ENCODE measurements at places on chromosomes 12 and 14.

- DNase-seq, result no peak
These were observed 235.2 kb upstream of the AMIGO2 start for GRCh38 chr12:47314996-47315395.

- DNase-seq, result no peak
These were observed 14.0 kb downstream of the LRTM2 start for GRCh38 chr12:1834186-1834925.

- peak; percentile 20 for DNase-seq
These were observed 137.7 kb downstream of the MON2 start for GRCh38 chr12:62604373-62604772.

DNA sequence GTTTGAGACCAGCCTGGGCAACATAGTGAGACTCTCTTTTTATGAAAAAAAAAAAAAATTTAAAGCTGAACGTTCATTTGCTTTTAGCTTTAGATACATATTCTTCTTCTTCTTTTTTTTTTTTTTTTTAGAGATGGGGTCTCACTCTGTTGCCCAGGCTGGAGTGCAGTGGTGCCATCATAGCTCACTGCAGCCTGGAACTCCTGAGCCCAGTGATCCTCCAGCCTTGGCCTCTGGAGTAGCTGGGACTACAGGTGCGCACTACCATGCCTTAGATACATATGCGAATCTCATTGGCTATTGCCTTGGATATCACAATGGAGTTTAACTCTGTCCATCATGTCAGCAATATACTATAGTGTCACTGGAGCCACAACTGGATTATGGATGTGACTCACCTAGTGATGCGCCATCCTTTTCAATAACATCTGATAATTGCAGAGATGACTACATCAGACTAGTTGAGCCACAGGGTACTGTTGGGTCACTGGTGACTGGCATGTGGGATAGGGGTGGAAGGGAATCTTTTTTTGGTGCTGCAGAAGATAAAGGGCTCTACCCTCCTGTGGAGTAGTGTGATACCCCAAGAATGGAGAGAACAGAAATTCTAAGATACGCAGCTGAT, 2.7 kb upstream of the ADIPOR2 start:
- peak; percentile 47 for DNase-seq

- DNase-seq, result no peak
These were observed 63.1 kb upstream of the TRHDE start for GRCh38 chr12:72209086-72209485.

DNA sequence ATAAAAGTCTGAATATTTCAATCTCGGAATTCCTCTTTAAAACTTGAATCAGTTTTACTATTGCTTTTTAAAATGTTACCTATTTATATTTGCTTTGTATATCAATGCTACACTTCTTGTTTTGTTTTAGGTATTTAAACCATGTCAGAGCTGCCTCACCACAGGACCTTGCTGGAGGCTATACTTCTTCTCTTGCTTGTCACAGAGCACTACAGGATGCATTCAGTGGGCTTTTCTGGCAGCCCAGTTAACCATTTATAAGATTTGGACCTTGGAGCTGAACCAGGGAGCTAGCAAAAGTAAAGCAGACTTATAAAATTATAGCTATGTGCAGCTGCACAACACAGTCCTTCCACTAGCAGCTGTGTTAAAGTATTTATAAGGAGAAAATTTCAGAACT, 12.8 kb downstream of the TRMT5 start:
- no peak for DNase-seq

DNA sequence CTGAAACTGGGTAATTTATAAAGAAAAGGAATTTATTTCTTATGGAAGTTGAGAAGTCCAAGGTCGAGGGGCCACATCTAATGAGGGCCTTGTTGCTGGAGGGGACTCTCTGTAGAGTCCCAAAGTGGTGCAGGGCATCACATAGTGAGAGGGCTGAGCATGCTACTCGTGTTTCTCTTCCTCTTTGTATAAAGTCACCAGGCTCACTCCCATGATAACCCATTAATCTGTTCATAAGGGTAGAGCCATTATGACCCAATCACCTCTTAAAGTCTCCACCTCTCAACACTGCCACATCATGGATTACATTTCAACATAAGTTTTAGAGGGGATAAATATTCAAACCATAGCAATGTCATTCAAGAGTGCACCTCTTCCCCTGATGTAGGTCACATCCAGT, 79.1 kb upstream of the ATP2B1 start:
- no peak for DNase-seq

DNA sequence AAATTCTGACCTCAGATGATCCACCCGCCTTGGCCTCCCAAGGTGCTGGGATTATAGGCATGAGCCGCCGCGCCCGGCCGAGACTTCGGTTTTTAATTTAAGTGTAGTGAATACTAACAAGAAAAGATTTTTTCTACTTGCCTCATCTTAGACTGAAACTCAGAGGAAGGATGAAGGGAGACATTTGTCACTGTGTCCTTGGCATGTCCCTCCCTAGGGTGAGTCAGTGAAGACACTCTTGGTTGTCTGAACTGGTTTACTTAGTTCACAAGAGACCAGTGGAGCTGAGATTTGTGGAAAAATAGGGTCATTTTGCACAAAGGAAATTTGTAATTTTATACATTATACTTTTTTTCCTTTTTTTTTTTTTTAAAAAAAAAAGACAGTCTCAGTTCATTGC, 13.5 kb downstream of the C12orf71 start:
- no peak for DNase-seq

DNA sequence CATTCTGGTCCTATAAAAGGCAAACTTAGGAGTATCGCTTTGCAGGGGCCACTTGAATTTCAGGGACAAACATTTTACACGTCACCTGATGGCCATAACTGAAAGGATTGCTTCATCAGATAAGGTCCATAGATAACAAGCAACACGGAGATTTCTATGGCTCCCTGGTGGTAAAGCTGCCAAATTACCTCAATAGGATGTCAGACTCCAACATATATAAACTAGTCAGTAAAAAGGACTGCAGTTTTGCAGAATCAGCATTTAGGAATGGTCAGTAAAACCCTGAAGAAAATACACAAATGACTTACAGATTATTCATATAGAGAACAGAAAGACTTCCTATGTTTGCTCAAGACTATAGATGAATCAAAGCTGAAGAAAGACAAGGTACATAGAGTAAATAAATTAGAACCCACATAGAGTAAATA, 66.1 kb upstream of the GRIP1 start:
- DNase-seq, result no peak

GRCh38 chr12:41681898-41682297, 462.8 kb downstream of the GXYLT1 start:
- DNase-seq, result no peak

DNA sequence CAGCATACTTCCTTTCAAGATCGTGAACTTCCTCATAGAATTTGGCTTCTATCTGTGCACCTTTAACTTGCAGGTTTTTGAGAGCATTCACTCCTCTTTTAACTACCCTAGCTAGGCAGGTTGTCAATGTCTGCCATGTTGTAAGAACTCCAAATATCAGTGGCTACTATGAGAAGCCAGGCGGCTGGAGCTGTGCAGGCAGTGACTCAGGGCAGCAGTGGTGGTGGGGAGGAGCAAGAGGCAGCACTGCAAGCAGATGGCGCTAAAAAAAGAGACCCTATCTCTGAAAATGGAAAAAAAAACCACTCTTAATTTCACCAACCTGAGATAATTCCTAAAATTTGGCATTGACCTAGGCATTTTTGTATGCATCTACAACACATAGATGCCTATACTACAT, 28.5 kb downstream of the YARS2 start:
- DNase-seq, result no peak

DNA sequence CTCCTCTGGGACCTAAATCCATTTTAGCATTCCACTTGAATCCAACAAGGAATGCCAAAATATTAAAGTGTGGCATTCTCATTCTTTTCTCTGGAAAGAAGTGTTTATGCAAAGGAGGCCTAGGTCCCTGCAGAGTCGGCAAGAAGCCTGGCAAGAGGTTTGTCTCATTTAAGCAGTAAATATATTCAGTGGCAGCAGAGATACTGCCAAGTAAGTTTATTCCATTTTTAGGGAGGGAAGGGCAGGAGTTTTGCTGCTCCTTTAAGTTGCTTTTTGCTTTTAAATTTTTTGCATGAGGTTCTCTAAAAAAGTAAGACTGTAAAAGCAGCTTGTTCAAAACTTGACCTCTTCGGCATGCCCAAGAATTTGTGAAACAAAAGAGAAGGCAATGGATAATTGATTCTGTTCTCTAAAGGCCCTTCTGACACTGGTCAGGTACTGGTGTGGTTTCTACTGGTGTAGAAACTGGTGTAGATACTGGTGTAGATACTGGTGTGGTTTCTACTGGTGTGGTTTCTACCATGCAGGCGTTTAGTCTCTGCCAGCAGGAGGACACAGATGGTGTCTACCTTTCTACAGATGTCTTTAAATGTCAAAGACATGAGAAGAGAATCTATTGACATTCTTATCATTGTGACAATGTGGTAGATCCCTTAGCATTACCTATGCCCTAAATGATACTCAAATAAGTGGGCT, 107.3 kb downstream of the SAMD4A start:
- no peak for DNase-seq

DNA sequence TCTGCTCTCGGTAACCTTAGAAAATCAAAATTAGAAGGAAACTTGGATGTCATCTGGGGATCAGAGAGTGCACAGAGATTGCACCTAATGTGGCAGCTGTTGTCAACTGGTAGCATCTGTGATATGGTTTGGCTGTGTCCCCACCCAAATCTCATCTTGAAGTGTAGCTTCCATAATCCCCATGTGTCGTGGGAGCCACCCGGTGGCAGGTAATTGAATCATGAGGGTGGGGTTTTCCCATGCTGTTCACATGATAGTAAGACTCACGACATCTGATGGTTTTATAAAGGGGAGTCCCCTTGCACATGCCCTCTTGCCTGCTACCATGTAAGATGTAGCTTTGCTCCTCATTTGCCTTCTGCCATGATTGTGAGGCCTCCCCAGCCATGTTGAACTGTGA, 127.7 kb upstream of the SRRM4 start:
- no peak for DNase-seq

GRCh38 chr12:55708695-55709233, 1.1 kb upstream of the ITGA7 start:
- no peak for DNase-seq

GRCh38 chr14:94103554-94104150, 6.9 kb upstream of the IFI27 start:
- DNase-seq, result no peak

GRCh38 chr12:81492131-81492720, 266.9 kb downstream of the PPFIA2 start:
- DNase-seq, result no peak

DNA sequence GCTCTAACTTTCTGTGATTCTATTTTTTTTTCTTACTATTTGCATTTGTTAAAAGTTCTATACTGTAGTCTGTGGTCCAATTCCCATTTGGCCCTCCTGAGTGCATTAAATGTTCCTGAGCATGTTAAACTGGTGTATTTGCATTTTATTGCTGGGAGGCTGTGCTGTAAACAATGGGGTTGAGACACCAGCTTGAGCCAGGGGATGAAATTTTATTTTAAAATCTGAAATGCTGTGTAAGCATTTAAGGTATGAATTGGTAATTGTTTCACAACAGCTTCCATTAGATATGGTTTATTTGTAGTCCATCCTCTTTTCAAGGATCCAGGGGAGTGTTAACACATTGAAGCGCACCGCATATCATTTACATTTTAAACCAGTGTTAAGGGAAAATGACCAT, 89.9 kb upstream of the RFX4 start:
- DNase-seq, result no peak

- DNase-seq, result no peak
These were observed at the start of gene ELK3 for GRCh38 chr12:96193725-96194575. TSS of gene ELK3 (plus strand) at chr12:96194375.

DNA sequence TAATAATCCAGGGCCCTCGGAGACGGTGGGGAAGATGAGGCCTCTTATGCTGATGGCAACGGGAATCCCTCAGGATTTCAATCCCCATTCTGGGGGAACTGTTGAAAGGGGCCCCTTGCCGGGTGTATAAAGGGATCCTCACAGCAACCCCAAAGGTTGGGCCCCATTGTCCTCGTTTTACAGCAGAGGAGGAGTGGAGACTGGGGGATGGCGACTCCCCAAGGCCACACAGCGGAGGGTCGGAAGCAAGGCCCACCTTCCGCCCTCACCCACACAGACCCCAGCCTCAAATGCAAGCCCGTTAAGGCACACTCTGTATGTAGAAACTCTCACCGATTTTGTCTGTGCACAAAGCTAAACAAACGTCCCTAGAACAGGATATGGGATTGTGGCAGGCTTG, 327.9 kb upstream of the DIO3 start:
- DNase-seq, result no peak

DNA sequence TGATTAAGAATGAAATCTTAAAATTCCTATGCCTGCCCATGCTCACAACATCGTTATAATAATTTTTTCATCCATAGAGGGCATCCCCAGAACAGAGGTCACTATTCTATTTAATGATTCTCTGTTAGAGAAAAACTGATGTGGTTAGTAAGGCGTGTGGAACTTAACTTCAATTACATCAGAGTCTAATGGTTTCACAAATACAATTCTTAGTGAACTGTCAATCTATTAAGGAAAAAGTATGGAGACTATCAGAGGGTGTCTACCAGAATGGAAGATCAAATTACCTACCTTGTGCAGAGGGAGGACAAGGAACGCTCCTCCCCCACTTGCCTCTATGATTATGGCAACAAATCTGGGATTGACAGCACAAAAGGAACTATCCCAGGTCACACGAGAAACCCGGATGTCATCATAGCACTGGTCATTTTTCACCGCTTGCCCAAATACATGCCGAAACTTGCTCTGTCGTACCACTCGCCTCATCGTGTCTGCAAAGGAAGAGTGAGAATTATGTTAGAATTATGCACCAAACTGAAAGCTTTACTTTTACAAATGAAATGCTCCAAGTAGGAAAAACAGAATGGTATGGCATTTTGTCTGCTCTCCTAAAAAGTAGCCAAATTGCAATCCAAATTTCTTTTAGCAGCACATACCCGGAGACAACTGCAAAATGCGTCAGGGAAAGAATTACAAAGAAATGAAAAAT, 30.3 kb downstream of the CORO1C start:
- no peak for DNase-seq

DNA sequence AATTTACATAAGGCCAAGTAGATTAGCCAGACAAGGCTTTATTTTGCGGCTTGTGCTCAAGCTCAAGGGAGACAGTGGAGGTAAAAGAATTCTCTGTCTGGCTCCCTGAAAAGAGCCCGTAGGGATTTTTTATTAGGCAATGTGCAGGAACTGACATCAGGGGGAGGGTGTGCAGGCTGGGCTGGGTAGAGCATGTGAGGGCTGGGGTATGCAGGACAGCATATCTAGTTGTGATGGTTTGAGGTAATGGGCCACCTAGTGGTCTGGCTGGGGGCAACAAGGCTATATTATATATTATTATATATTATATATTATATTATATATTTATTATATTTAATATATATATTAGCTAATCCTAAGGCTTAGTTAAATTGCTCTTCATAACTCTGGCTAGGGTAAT, 102.1 kb downstream of the TMEM117 start:
- peak; percentile 4 for DNase-seq

- peak; percentile 65 for DNase-seq
These were observed 97.9 kb downstream of the RFLNA start for GRCh38 chr12:124392667-124393413.

Data from kidney capillary endothelial cell (primary cell).